ENCODE measurements at places on chromosomes 1 and 21. TPM values are rescaled to one million over a fixed set of nuclear protein-coding genes. Genes with fewer than 3 reads are reported as not detected.

- H3K4me3 ChIP-seq = no peak overlapping the region
- DNase-seq = no peak
- H3K27ac ChIP-seq = peak overlapping the region; percentile 80
- H3K4me1 ChIP-seq = peaks cover 64% of the 10 kb centered on the region
These were observed 18.3 kb upstream of the KCNE1 start for GRCh38 chr21:34530261-34530660.

- H3K4me3 ChIP-seq = no peak overlapping the region
- no peaks in the 10 kb centered on the region for H3K27me3 ChIP-seq
- H3K4me1 ChIP-seq = peaks cover 34% of the 10 kb centered on the region
- no peaks in the 10 kb centered on the region for H3K36me3 ChIP-seq
- no peak overlapping the region for H3K27ac ChIP-seq
These were observed 499.1 kb upstream of the USP24 start for GRCh38 chr1:55714230-55714629.

FMO4 gene
- total RNA-seq = 3.5 TPM

EPHA10 gene
- total RNA-seq = not detected

CD1D gene
- total RNA-seq = not detected

- H3K27me3 ChIP-seq = peaks cover 87% of the 10 kb centered on the region
- no peak overlapping the region for H3K4me3 ChIP-seq
- peaks cover 11% of the 10 kb centered on the region for H3K4me1 ChIP-seq
- no peak overlapping the region for H3K27ac ChIP-seq
- no peak for DNase-seq
These were observed 2.3 kb downstream of the PAX7 start for GRCh38 chr1:18632783-18633421.

DNA sequence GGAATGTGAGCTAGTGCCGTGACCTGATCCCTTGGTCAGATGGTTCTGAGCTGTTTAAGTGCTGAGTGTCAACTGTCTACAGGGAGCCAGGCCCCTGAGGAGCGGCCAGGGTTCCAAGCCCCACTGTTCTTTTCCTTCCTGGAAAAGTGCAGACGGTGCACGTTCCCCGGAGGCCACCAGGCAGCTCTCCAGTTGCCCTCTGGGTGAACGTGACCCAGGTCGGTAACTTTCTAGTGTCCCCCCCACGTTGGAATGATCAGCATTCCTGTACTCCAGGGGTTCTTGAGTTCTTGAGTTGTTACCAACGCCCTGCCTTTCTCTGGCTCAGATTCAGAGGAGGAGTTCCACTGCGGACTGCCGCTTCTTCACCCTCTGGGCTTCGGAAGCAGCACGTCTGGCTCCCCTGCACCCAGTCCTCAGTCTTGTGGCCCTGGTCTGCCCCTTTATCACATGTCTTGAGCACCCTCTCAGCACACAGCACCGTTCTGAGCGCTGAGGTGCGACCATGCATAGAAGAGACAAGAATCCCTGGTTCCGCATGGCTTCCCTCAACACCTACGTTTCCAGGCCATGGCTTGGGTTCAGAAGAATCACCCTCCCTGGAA lies 131.5 kb downstream of the DHRS3 start:
- H3K4me1 ChIP-seq = peaks cover 32% of the 10 kb centered on the region
- H3K27me3 ChIP-seq = no peaks in the 10 kb centered on the region
- H3K27ac ChIP-seq = peak overlapping the region; percentile 39
- H3K36me3 ChIP-seq = peaks cover 15% of the 10 kb centered on the region

DNA sequence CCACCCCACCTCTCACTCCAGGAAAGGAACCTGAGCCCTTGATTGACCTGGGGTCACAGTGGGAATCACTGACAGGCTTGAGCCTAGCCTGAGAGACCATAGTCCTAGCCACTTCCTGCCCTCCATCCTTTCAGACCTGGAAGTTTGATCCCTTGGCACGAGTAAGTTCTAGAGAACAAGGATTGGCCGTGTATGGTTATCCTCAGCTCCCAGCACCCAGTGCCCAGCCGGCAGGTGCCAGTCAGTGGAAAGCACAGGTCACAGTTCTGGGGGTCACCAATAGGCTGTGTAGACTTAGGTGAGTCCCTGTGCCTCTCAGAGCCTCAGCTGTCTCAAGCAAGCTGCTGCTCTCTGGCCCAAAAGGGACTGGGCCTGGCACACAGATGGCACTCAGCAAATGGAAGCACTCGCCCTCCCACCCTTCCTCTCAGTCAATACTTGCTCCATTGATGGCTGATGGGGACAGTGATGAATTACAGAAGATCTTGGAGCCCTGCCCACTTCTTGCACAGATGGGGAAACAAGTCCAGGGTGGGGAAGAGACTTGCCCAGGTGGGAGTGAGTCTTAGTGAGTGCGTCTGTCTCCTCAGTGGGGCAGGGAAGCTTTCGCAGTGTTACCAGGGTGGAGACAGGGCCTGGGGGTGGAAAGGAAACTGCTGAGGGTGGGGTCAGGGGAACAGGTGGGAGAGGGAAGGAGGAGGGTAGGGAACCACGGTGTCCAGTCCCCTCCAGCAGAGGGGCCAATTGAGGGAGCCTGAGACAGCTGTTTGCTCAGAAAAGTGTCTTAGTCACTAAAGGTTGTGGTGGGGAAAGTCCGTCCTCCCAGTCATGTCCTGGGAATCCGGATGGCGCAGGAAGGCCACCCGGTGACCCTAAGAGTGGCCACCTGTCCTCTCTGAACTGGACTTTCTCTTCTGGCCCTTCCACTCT lies 2.6 kb upstream of the KCNQ4 start:
- H3K36me3 ChIP-seq = peaks cover 13% of the 10 kb centered on the region
- peaks cover 3% of the 10 kb centered on the region for H3K27me3 ChIP-seq
- H3K4me1 ChIP-seq = peaks cover 18% of the 10 kb centered on the region

HRNR gene
- not detected for total RNA-seq

GRCh38 chr21:18030248-18030647 lies 211.1 kb upstream of the C21orf91 start:
- no peak overlapping the region for H3K4me3 ChIP-seq
- no peak overlapping the region for H3K27ac ChIP-seq
- no peaks in the 10 kb centered on the region for H3K27me3 ChIP-seq

IRF6 gene
- not detected for total RNA-seq

DNA sequence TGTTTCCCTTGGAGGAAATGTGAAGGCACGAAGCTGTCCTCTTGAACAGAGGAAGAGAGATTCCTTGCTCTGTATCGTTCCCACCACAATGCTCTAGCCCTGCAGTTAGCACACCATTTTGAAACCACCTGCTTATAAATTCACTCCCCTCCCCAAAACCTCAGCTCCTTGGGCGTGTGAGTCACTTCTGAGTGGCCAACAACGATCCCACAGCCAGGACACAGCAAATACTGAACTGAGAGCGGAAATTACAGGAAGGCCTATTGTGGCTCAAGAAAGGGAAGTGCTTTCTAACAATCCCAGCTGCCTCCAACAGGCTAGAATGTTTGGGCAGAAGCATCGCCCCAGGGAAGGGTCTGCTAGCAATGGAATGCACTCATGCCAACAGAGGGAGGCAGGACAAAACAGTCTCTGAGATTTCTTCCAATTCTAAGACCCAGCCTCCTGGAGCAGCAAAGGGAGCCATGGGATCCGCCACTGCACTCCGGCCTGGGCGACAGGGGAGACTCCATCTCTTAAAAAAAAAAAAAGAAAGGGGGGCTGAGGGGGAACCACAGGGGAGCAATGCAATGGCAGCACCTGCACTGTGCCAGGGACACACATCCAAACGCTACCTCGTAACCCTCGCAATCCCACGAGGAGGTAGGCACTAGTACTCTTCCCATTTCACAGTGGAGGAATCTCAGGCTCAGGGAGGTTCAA lies 1.9 kb downstream of the TMEM53 start:
- H3K27ac ChIP-seq = peak overlapping the region; percentile 84
- H3K36me3 ChIP-seq = peaks cover 2% of the 10 kb centered on the region
- DNase-seq = peak; percentile 29
- H3K27me3 ChIP-seq = no peaks in the 10 kb centered on the region
- H3K4me3 ChIP-seq = peak overlapping the region; percentile 14

DNA sequence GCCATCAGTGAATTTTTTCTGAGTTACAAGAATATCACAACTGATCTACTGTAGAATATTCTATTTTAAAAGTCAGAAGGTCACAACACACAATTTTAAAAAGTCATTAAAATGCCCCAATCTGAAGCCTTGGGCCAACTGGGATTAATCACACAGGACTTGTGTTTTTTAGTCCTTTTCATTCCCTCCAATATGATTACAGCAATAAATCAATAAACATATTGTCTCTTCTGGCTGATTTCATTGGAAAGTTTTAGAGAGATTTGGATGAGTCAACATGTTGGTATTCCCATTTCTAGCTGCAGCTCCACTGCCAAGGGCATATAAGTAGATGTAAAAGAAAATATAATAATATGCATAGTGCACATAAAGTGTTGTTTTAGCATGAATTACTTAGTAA lies 85.8 kb downstream of the NIBAN1 start:
- H3K27ac ChIP-seq = peak overlapping the region; percentile 83
- peaks cover 49% of the 10 kb centered on the region for H3K4me1 ChIP-seq
- H3K4me3 ChIP-seq = no peak overlapping the region
- no peaks in the 10 kb centered on the region for H3K27me3 ChIP-seq

All from chondrocyte (in vitro differentiated cells).